ENCODE measurements at places on chromosomes 6 and 20.
A peak's percentile ranks its signal among the peaks of the same experiment; 100 is the strongest.

- no peak for DNase-seq
Observed at GRCh38 chr6:105882121-105882803, 203.9 kb upstream of the PRDM1 start.

GRCh38 chr6:155378276-155378675 lies 64.0 kb upstream of the TFB1M start:
- DNase-seq, result no peak

DNA sequence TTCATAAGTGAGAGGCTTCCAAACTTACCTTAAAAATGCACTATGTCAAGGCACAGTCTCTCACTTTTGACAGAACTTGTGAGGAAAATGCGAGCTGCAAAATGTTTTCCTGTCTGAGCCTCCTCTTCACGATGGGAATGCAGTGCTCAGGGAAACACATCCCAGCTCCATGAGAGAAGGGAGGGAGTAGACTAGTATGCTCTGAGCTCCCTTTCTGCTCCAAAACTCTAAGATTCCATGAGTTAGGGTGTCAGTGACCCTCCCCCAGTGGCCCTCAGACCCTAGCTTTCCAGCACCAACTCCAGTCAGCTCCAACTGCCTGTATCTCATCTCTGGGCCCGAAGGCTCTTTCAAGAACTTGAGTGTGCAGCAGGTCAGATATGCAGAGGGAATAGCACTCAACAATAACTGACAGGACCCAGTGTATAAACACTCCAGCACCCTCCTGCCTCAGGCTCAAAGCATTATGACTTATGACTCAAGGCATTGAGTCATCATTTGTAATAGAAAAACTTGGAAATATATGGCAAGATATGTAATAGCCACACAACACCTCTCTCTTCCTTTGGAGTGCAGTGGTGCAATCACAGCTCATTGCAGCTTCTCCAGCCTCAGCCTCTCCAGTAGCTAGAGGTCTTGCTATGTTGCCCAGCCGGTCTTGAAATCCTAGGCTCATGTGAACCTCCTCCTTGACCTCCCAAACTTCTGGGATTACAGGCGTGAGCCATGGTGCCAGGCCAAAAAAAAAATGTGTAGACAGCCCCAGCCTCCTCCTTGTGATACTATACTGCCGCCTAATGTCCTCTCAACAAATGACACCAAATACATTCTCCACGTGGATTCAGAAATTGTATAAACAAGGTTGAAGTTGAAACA lies 16.7 kb upstream of the ENTPD6 start:
- peak; percentile 2 for DNase-seq

DNA sequence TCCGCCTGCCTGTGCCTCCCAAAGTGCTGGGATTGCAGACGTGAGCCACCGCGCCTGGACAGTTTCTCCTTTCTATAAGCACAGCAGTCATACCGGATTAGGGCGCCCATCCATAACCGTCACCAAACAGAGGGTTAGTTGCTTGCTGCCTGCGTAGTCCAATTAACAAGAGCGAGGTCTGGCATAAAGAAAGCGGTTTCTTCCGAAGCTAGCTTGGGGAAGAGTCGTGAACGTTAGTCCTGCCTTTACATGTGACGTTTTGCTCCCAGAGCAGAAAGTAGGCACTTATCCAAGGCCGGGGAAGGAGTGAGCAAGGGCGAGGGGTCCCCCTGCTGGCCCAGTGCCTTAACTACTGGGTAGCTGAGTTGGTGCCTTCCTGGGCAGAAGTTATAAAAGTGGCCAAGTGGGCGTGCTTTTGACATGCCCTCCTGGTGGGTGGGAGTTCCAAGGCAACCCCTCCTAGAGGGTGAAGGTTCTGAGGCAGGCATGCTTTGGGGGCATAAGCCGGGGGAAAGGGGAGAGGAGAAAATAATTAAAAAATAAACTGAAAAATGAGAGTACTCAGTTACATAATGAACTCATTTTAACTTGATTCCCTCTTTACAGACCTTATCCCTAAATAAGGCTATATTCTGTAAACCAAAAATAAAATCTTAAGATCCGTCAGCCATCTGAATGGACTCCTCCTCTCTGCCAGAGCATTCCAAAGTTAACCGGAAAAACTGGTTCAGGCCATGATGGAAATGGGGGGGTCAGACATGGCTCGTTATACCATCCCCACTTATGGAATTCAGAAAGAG lies 88.0 kb downstream of the FAM217A start:
- DNase-seq, result peak; percentile 78

GRCh38 chr6:56551409-56552120 lies 91.1 kb downstream of the DST start:
- no peak for DNase-seq

DNA sequence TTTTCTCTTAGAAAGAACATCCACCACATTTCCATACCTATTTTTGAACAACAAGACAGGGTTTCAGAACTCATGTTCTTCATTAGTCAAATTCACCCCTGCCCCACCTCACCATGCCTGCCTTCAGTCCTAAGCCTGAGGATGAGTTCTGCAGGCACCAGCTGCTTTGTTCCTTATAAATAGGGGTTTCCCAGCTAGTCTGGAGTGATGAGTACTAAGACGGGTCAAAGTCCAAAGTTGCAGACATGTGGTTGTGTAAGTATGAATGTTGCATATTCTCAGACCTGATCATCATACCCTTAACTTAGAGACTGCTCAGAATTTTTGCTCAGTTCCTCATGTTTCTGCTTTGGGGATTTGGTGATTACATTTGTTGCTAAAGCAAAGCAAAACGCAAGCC lies 257.7 kb upstream of the CDYL start:
- DNase-seq, result no peak

GRCh38 chr20:64234291-64234791 lies 21.2 kb upstream of the PCMTD2 start:
- no peak for DNase-seq

DNA sequence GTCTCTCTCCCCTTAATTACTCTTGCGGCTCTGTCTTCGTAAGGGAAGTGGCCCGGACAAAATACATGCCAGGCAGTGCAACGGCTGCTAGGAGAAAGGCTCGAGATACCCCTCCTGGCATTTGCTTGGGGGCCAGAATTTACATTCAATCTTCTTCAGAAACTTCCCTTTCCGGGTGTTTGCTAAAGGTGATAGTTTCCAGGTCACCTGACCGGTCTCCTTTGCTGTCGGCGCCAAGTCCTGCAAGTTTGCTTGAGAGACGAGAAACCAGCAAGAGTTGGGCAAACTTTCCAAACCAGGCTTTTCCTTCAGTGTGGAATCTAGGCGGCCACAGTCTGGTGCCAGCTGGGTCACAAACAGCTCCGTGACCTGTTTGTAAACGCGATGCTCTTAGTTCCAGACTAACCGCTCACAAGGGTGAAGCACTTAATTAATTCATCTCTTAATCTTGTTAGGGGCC lies 563 bp upstream of the SRSF3 start:
- peak; percentile 82 for DNase-seq

DNA sequence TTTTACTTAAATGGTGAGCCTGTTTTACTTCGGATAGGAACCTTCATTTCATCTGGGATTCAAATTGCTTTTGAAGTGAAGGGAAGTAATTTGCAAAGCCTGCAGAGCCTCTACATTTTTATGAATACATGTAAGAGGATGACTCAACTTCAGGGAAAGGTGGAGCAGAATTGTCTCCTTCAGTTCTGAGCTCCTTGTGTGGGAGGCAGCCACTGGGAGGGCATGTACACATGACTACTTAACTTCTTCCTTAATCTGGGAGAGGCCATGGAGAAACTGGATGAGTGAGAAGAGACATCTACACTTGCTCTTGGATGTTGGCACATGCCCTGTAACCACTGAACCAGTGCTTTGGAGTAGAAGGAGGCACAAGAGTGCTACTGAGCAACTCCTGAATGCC lies 145.1 kb upstream of the NRSN1 start:
- DNase-seq, result no peak

DNA sequence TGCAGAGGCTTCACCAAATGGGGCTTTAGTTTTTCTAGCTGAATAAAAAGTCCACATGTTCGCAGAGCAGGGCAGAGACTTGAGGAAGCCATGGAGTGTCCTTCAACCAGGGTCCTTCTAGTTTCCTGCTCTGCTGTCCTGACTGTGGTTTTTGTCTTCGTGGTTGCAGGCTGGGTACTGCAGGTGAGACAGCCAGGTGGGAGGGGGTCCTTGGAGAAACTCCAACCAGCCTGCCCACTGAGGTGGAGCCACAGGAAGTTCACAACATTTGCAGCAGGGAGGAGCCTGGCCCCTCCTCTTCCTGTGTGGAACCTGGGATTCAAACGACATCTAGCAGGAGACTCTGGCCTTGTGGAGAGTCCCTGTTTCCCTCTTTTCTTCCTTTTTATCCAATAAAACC lies 68.8 kb upstream of the MYLIP start:
- DNase-seq, result no peak

- DNase-seq, result no peak
Observed at GRCh38 chr20:40682104-40682981, 6.7 kb downstream of the MAFB start.
